ENCODE measurements at places on chromosomes 4 and X.

DNA sequence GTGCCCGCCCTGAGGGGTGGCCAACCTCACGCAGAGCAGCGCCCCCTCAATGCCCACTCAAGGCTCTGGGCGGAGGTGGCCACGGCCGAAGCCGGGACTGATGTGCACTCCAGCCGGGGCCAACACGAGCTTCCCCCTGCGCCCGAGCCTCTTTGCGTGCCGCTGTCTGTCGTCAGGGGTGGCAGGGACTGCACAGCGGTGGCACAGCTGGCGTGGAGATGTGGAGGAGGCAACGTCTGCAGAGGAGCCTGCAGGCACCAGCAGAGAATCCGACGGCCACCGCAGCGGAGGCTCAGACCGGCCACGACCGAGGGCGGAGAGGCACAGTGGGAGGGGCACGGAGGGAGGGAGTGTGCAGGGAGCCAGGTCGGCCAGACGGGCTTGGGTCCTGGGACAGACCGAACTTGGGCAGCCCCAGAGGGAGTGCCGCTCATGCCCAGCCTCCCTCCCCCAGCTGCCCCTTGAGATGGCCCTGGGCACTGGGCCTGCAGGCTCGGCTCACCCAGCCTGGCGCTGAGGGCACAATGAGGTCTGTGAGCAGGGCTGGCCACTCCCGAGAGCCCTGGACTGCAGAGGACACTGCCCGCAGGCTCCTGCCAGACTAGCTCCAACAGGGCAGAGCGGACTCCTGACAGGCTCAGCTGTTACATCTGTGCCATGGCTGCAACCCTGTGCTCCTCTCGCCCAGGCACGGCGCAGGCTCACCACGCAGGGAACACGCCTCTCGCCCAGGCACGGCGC is 46.5 kb upstream of the CPLX1 start:
- DNase-seq = no peak

- no peak for DNase-seq
These were observed 88.2 kb upstream of the TFDP3 start for GRCh38 chrX:133306316-133306715.

DNA sequence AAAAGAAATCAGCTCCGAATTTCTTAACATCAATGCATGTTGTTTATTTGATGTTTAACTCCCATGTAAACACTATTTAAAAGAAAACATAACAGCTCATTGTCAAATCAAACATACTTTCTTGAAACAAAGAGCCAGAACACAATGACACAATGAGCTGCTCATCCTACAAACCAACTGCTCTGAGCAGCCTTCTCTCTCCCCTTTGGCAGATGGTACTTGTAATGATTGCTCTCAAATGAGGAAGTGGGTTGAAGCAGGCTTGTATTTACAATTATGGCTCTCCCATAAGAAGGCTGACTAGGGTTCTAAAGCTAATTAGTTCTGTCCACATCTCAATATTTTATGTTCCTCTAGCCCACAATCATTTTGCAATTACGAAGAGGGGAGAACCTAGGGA is 637.8 kb upstream of the ADGRL3 start:
- no peak for DNase-seq

- DNase-seq = no peak
These were observed 48.6 kb upstream of the EMCN start for GRCh38 chr4:100566396-100566795.

- DNase-seq = no peak
These were observed 39.8 kb downstream of the ZNF280C start for GRCh38 chrX:130228871-130229270.

- DNase-seq = no peak
These were observed 14.2 kb downstream of the COX7B2 start for GRCh38 chr4:46894826-46895225.

- no peak for DNase-seq
These were observed 29.6 kb downstream of the TEX11 start for GRCh38 chrX:70878902-70879301.

- DNase-seq = no peak
These were observed 16.0 kb upstream of the VSIG1 start for GRCh38 chrX:108028854-108029253.

DNA sequence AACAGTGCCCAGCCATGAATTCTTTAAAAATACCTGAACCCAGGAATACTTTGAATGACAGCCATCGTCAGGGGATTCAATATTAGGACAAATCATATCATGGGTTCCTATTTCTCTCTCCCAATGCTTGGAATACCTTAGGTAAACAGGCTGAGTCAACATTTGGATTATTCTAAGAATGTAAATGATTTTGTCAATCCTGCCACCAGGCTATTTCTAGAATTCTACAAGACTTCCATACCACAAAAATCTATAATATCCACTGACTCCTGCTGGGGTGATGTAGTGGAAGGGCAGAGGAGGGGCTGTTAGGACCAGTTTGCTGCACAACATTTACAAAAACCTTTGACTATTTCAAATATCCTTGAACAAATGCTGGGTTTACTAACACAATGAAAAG is 65.2 kb downstream of the IGFBP7 start:
- DNase-seq = no peak

- no peak for DNase-seq
These were observed 50.2 kb upstream of the PDE5A start for GRCh38 chr4:119678761-119679160.

DNA sequence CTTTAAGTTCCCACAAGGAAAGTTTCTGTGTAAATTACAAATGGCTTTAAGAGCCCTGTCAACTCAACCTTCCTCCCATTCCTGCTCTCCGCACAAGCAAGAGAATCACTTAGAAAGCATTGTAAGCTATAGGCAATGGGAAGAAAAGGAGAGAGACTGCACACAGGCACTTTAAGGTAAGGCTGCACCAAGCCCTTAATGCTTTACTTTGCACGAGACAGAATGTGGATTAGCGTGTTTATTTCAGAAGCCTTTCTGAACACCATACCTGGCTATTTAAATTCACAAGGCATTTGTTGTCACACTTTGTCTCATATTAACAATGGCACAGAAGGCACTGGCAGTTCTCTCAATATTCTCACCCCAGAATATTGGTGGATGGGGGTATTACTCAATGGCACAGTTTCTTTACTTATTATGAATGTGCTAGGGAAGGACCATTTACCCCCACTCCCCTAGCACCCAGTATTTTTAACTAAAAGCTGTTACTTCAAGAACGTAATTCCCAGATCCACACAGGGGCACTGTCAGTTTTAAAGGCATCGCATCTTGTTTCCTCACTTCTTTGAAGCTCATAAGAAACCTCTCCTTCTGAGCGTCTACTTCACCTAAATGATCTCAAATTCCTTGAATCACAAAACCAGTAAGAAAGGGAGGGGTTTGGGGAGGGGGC is 150.0 kb downstream of the MAML3 start:
- peak; percentile 52 for DNase-seq

- no peak for DNase-seq
These were observed 186.3 kb upstream of the TLL1 start for GRCh38 chr4:165686756-165687155.

GRCh38 chrX:52574416-52575275 is 57.8 kb upstream of the XAGE1B start:
- peak; percentile 55 for DNase-seq

GRCh38 chr4:120703908-120704307 is 218.6 kb downstream of the PRDM5 start:
- no peak for DNase-seq

- DNase-seq = no peak
These were observed 702.6 kb downstream of the CENPC start for GRCh38 chr4:66842724-66843088.

GRCh38 chr4:17595471-17596005 is 18.5 kb downstream of the LAP3 start:
- DNase-seq = no peak

DNA sequence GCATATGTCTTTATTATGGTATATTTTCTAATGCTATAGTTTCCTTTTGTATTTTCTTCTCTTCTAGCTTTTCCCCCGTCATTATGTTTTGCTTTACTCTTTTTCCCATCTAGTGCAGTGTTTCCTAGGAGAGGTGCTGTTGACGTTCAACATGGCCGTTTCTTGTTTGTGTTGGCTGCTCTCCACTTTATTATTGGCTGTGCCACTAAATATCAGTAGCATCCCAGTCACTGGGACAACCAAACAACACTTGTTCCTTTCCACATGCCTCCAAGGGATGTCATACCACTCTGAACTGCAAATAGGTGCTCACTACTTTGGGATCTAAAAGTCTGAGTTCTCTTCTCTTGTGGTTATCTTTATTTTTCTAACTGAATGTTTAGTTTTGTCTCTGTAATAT is 26.5 kb downstream of the GBA3 start:
- DNase-seq = no peak

DNA sequence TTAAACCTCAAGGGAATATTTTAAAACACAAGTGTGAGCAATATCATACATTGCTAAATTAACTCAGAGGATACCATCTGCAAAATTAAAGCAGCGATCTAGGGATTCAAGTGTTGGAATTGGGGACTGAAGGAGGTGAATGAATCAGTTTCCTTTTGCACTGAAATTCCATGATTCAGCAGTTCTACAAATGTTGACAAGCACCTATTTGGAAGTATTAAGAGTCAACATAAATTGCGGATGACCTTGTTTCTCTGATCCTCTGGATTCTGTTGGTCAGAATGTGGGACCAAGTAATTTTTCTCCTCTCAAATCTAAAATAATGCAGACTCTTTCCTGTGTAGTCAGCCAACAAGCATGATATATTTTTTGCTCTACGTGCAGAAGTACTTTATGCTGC is 78.8 kb downstream of the LDB2 start:
- no peak for DNase-seq

DNA sequence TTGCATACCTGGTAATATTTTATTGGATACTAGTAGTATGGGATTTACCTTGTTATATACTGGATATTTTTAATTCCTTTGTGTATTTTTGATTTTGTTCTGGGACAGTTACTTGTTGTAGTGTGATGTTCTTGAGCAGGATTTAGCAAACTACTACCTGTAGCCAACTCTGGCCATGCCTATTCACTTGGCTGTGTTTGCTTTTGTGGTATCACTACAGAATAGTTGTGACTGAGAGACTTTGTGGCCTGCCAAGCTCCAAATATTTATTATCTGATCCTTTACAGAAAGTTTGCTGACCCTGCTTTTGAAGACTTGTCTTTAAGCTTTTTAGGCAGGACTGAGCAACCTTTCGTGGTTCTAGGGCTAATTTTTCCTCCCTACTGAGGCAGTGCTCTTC is 17.8 kb downstream of the ZCCHC4 start:
- DNase-seq = no peak

GRCh38 chrX:17465201-17465600 is 90.2 kb downstream of the NHS start:
- no peak for DNase-seq

DNA sequence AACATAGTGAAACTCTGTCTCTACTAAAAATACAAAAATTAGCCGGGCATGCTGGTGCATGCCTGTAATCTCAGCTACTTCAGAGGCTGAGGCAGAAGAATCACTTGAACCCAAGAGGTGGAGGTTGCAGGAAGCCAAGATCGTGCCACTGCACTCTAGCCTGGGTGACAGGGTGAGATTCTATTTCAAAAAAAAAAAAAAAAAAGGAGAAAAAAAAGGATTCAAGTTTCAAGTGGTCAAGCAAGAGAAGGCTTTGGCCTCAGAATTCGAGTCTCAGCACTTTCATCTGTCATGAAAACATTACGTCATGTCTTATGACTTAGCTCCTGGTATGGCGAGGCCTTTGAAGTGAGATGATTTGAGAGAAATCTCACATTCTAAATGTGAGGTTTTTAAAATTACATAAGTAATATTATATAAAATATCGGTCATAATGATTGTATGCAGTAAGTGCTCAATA is 21.2 kb upstream of the DHRSX start:
- DNase-seq = no peak

DNA sequence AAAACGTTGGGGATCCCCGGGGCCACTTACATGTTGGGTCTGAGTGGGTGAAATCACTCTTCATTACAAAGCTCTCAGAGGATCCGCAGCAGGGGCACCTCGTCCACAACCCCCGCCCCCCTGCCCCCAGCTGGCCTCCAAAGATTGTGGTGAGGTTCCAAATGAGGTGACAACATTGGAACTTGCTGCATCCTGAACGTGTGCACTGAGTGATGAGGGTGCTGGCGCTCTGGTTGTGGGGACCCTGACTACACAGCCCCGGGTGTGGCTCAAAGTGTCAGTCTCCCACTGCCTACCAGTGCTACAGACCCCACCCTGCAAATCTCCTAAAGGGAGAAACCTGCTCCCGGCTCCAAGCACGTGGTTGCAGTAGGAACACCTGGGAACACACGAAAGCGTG is 111.9 kb downstream of the PHKA2 start:
- DNase-seq = no peak

DNA sequence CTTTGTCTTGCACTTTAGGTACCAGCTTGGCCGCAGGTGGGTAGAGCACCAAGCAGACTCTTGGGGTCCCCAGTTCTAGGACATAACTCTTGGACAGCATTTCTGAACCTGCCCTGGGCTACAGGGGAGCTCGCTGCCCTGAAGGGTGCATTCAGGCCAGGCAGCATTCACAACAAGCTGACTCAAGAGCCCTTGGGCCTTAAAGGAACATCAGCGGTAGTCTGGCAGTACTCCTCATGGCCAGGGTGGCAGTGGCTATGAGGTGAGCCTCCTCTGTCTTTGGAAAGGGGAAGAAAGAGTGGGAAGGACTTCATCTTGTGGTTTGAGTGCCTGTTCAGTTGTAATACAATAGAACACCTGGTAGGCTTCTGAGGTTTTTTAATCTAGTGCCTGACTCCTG is 24.8 kb upstream of the SMARCA5 start:
- no peak for DNase-seq

DNA sequence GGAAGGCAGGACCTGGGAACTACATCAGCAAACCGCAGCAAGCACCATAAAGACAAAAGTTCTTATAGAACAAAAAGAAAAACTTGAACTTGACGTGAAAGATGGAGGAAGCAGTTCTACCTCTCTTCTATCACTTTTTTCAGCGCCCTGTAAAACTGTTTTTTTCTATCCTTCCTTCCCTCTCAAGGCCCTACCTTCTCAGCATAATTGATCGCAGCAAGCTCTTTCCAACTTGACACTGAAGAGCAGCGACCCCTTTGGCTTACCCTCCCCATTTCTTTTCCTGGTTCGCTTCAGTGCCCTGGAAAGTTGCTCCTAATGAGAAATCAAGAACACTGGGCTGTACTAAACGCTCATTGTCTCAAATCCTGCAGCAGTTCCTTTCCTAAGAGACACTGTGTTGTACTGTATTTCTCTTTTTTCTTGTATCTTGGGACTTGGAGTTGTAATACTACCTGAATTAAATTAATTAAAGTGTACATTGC is 150.6 kb upstream of the SLC4A4 start:
- no peak for DNase-seq

DNA sequence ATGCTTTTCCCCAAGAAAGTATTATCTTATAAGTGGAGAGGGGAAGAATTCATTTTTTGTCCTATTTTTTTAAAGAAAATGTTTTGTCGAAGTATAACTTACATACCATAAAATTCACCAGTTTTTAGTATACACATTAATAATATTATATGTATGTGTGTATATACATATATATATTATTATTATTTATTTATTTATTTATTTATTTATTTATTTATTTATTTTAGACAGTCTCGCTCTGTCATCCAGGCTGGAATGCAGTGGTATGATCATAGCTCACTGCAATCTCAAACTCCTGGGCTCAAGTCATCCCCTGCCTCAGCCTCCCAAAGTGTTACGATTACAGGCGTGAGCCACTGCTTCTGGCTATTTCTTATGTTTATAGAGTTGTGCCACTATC is 334.1 kb downstream of the ZNF674 start:
- no peak for DNase-seq

- DNase-seq = no peak
These were observed 2.1 kb downstream of the JAKMIP1 start for GRCh38 chr4:6198278-6198677.

GRCh38 chrX:5586726-5587125 is 641.9 kb downstream of the NLGN4X start:
- no peak for DNase-seq

Data from NCI-H526 (cell line).